ENCODE measurements at places on chromosomes 4 and X.
A peak's percentile ranks its signal among the peaks of the same experiment; 100 is the strongest.

DNA sequence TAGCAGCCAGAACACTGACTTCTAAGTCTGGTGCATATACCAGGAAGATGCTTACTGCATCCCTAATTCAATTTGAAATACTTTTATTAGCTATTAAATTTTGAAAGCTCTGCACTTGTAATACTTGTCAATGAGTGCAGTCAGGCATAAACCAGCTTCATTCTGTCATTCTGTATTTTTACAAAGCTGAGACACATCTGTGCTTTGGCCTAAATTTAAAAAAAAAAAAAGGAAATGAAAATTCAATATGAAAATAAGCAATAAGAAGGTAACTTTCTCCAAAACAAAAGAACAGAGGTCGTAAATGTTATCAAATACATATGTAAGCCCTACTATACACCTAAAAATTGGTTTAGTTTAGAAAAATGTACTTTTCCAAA, 7.0 kb downstream of the SMIM14 start:
- DNase-seq, result no peak

- DNase-seq, result no peak
These were observed 188.6 kb downstream of the GLUD2 start for GRCh38 chrX:121236040-121236439.

DNA sequence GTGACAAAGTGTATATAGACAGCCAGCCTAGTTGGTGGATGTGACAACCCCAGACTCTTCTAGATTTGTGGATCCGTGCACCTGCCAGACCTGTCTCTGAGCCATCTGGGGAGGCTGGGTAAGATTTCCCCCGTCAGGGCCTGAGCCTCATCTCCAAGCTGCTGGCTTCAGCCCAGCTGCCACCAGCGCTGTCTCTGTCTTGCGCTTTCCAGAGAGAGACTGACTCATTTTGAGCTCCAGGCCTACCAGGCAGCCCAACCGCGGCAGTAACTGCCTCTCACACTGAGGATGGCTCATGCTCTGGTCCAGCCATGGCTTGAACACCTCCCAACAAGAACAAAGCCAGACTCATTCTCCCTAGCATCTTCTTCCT, 26.4 kb downstream of the NOP14 start:
- peak; percentile 75 for DNase-seq

DNA sequence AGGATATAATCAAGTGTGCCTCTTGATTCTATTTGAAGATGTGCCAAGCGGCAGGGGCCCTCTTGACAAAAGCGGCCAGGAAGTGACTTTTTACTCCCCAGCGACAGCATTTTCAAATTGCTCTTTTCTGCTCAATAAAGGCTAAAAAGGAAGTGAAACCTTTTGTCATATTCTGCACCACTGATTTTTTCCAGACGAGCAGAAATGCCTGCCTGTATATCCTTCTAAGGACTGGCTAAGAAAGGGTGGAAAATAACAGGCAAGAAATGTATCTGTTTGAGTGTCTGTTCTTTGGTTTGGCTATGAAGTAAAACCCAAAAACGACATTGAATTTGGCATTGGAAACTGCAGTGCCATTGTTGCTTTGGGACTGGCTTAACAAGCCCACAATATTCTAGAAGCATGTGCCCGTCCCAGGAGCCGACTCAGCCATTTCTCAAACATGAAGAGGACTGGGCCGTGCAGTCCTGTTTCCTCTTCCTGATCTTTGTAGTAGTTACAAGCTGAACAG, 25.4 kb downstream of the TMSB4X start:
- DNase-seq, result peak; percentile 41

DNA sequence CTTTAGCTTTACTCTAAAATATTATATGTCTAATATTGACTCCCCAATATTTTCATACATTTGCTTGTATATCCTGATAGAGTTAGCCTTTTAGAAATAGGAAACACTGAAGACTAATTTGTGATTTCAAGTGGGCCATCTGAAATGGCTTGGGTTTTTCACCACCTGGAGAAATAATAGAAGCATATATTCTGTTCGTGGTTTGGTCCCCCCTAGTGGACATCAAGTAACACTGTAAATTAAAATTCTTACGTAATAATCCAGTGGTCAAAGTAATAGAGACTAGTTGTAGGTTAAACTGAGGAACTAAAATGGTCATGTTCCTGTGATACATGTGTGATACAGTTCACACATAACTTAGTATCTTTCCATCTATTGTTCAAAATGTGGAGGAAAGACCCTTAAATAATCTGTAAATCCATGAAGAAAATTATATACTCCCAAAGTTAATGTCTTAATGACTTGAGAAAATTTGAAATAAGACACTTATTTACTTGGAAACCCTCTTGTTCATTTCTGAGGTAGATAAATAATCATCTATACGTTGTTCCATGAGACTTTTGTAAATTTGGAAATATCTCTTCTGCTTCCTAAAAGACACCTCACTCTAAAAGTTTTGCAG, 79.8 kb upstream of the SMARCAD1 start:
- no peak for DNase-seq

DNA sequence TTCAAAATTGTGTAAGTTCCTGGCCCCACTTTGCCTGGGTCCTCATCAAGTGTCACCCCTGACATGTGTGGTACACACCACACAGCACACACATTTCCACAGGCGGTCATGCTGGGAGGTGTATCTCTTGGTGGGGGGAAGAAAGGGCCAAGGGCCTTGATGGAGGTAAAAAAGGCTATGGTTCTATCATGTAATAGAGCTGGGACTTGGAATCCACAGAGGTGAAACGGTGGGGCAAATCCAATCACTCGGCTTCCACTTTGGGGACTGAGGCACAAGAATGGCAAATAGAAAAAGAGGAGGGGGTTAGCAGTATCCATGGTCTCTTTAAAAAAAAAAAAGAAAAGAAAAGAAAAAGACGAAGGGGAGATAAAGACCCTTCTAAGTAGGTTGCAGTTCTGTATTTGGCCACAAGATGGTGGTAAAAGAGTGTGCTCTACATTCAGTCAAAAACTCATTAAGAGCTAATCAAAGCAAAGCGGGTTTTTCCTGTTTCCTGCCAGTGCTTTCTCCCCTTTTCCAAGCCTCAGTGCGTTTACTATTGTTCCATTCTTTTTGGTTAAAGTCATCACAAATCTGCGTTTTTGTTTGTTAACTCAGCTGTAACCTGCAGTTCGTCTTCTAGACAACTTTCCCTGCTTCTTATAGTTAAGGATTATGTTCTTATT, 37.0 kb upstream of the ATP6AP2 start:
- no peak for DNase-seq

DNA sequence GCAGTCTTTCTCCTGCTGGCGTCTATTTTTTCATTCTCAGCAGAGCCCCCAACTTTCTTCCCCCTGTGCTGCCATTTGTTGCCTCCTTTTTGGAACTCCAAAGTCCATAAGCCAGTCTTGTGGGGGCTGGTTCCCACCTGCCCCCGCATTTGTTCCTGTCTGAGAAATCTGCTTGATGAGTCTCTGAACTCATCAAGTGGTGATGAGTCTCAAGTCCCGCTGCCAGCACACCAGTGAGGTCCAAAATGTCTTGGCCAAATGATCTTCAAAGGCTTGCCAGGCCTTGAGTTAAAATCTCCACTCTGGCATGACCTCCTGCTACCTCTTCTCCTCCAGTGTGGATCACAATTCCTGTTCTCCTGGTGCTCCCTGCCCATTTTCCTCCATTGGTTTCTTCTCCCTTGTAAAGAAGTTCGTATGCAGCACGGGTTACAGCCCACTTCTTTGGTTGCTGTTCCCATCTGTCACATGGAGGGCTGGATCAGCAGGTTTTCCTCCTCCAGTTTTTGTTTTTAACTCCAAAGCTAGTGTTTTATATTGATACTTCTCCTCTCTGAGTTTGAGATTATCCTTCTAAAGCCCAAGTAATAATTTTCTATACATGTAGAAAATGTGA, 72.7 kb upstream of the LIMCH1 start:
- no peak for DNase-seq

DNA sequence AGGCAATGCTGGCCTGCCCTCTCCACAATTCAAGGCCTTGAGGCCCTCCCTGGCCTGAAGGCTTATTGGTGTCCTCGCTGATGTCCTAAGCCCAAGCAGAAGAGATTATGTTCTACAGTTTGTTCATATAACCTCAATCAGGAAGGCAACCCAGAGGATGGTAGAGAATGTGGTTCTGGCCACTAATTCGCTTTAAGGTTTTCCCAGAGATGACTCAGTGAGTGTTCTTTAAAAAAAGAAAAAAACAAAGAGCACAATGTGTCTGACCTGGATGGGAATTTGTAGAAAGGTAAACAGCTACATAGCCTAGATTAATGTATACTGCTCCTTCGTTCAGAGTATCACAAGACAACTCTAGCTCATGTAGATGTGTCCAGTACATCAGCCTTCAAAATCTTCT, 66.0 kb downstream of the MANBA start:
- DNase-seq, result no peak
